ENCODE measurements at places on chromosomes 2 and 18.
A peak's percentile ranks its signal among the peaks of the same experiment; 100 is the strongest.

DNA sequence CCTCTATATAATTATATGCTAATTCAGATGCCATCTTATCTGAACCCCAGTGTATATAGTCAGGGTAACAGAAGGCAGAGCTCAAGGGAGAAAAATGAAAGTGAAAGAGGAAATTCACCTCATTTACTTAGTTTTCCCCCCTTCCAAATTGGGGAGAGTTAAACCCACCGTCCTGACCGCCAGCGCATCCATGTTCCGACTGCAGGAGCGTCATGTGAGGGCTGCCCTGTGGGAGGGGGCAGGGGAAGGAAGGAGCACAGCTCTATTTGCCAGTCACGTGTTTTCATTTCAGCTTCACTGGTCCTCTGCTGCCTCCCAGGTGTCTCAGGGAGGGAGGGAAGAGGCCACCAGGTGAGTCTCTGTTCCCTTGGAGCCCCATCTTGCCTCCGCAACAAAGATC lies 13.2 kb downstream of the CNNM4 start:
- no peak for DNase-seq

- no peak for DNase-seq
Observed at GRCh38 chr2:38540580-38541286, 62.0 kb downstream of the HNRNPLL start.

GRCh38 chr2:54466870-54467269 lies 10.7 kb downstream of the SPTBN1 start:
- DNase-seq = no peak

DNA sequence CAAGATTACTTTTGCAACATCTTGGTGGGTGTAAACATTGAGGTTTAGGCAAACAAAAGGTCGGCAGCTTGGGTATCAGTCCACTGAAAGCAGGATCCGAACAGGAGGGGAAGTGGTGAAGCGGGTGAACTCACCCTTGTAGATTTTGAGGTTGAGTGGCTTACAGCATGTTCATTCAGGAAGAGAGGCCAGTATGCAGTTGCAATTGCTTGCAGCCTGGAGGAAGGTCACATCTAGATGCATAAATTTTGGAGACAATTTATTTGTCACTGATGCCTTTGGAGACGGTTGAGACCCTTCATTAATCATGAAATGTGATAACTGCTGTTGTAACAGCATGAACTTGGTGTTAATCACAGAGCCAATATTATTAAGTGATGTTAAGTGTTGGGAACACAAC lies 131.1 kb downstream of the LTBP1 start:
- no peak for DNase-seq

DNA sequence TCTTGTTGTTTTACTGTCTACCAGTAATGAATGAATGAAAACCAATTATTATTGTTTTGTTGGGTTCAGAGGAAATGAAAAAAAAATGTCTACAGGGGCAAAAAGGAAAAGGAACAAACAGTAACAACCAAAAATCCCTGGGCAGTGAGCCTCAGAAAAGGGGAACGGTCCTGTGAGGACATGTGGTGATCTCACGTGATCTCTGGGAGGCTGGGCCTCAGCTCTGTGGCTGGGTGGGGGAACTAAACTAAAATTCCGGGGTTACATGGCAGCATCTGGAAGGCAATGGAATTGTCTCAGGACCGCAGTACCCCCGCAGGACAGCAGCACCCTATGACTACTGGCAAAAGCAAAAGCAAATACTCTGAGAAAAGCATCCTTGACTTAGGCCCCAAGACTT lies 80.1 kb downstream of the AFF3 start:
- DNase-seq = no peak

DNA sequence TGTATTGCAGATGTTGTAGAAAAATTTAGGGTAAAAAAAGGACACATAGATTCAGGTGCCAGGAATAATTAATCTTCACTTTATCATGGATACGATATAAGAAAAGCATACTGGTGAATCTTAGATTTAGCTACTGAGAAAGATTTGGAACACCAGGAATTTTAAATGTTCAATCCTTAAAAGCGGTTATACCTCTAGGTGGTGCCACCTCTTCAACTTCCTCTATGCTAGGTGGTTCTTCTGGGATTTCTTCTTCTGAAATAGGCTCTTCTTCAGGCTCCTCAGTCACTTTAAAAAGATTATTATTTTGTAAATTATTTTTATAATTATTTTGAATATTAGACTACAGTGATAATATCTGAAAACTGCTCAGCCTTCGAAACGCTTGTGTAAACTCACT lies 133.1 kb downstream of the TTN start:
- DNase-seq = no peak

- DNase-seq = peak; percentile 89
Observed at GRCh38 chr2:45944074-45944473, 292.6 kb downstream of the PRKCE start.

DNA sequence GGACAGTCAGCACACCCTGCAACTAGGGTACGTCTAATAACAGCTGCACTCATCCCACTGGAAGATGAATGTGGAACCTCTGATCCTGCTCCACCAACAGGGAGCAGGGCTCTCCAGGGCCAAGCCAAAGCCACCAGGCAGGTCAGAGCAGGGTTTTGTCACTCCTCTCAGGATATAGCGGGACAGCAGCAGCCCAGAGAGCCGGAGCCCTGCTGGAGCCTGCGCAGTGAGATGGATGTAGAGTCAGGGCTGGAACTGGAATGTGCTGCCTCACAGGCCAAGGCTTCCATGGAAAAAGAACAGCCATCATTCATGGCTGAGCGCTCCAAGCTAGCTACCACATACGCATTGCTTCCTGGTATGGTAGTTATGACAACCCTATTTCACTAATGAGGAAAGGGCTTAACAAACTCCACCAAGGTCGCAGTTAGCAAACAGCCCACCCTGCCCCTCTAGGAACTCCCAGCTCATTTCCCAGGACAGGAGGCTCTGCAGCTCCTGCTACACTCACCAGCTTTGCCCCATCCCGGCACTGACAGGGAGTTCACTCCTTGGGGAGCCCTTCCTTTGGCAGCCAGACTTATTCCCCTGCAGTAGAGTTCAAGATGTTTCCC lies 85.2 kb downstream of the HS1BP3 start:
- DNase-seq = no peak

DNA sequence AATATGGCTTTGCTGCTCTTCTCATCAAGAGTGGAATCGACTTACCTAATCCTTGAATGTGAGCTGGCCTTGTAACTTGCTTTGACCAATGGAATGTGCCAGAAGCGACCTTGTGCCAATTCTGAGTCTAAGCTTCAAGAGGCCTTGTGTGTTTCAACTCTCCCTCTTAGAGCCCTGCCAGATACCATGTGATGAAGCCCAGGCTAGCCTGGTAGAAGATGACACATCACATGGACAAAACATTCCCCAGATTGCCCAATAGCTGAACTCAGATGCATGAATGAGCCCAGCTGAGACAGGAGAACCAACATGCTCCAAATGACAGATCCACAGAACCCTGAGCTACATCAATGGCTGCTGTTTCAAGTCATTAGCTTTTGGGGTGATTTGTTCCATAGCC lies 4.2 kb upstream of the KLHL14 start:
- no peak for DNase-seq

GRCh38 chr2:39313575-39313974 lies 69.8 kb upstream of the CDKL4 start:
- DNase-seq = no peak

All from NCI-H226 (cell line).